ENCODE measurements at places on chromosomes 3 and 15.

DNA sequence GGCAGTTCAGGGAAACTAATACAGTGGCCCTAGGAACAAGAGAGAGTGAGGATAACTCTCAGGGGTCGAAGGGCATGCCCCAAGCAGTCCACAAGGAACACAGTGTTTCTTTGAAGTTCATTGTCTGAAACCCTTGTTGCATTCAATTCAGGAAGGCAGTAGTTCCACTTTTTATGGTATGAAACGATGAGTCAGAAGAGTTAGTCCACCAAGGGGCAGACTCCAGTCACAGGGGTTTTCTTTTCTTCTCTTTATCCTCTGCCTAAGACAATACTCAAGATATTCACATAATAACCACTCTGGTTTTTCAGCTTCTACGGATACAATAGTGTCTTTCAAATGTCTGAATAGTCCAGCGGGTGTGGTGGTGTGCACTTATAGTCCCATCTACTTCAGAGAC is 23.7 kb upstream of the TICRR start:
- no peak for DNase-seq

GRCh38 chr15:100919481-100920405 is 586 bp downstream of the LRRK1 start:
- DNase-seq, result no peak

DNA sequence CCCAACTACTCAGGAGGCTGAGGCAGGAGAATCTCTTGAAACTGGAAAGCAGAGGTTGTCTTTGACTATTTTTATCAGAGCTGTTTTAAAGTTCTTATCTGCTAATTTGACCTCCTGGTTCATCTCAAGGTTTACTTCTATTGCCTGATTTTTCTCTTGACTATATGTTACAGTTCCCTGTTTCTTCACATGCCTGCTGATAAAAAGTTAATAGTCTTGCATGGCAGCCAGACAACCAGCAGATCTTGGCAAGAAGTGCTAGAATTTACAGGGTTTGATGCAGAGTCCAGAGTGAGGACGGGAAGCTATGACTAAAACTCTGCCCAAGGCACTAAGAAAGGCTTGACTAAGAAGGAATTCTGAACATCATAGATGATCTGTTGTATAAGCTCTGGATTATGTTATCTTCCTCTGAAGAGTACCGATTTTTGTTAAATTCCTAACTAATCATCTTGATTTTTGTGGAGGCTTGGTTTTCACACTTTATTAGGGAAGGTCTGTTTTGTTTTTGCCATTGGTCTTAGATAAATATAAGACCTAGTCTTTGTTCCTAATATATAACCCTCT is 85.9 kb downstream of the CHSY1 start:
- no peak for DNase-seq

GRCh38 chr15:91882858-91883586 is 29.5 kb downstream of the SLCO3A1 start:
- DNase-seq, result no peak

- DNase-seq, result no peak
Observed at GRCh38 chr3:168796339-168796738, 700.6 kb upstream of the GOLIM4 start.

DNA sequence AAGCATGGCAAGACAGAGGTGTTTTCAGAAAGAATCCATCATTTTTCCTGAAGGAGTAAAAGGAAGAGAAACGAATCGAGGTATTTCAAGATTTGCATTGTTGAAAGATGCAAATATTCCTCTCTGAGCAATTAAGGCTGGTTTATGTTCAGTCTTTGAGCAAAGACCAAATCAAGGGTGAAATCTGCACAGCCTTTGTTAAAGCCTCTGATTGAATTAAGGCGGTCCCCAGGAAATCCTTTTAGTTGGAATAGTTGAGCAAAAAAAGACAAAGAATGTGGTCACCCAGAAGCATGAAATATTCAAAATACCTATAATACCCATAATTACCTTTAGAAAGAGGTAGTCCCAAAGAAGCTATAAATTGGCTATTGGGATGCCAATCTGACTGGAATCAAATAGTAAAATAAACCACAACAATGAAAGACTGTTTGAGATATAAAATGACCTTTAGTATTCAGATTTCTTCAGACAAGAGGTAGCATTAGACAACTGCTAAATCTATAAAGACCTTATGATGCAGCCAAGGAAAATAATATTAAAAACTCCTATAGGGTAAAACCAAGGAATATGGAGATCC is 1218.1 kb downstream of the ROBO2 start:
- DNase-seq, result no peak

DNA sequence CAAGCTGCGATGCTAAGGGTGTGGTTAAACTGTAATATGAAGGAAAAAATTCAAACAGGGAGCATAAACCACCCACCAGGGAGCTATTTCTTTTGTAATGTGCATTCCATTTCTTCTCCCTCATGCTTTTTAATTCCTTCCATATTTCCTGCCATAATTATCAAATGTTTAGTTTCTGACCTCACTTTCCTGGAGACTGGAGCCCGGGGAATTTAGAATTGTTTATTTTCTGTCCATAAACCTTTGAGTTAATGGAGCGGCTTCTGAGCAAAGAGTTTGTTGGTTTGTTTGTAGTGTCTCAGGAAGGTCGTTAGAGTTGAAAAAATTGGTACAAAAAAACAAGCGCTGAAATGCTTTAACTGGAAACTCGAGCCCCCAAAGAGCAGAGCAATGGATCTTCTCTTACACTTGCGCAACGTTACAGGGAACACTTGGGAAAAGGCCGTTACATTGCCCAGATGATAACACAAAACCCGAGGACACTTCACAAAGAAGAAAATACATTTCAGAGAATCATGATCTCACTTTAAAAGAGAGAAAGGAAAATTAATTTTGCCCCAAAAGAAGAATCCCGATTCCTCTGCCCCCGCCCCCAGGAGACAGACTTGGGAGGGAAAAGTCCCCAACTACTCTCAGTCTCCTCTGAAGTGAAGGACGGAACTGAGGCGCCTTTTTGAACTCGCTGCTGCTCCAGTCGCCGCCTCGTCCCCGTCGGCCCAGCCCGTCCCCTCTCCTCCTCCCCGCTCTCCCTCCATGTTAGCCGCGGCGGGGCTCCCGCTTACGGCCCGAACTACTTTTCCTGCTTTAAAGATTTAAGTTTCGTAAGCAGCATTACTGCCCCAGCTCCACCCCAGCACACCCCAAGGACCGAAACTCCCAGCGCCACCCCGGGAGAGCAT is 842 bp downstream of the FSTL1 start:
- DNase-seq, result no peak

DNA sequence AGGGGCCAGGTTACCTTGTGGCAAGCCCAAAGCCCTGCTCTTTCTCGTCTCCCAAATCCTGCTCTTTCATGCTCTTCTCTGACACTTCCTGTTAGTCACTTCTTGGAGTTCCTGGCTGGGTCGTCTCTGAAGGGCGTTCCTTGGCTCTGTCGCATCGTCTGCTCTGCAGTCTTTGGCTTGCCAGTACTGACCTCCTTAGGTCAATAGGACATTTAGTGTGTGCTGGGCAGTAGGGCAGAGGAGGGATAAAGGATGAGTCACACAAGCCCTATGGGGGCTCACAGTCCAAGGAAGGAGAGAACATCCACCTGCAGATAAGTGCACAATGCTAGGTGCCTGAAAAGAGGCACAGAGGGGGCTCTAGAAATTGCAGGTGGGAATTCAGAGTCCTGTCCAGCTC is 87.5 kb downstream of the FAM43A start:
- peak; percentile 18 for DNase-seq

GRCh38 chr15:87817553-87817952 is 439.0 kb downstream of the NTRK3 start:
- DNase-seq, result no peak

DNA sequence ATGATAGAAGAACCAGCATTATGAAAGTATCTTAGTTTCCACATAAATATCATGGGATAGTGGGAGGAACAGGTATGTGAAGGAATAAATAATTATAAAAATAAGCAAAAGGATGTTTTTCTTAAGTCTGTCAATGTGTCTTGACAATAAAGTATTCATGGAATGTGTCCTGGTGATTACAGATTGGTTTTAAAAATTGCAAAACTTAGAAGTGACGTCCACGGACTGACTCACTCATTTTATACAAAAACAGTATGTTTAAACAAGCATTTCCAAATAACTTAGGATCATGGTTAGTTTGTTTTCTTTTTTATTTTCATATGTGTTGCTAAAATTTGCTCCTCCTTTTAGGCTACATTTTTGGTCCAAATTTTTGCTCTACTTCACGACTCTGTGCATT is 687.0 kb upstream of the NECTIN3 start:
- DNase-seq, result no peak

Measured in SW 1271 (cell line).